ENCODE measurements at places on chromosomes 6 and 20. TPM values are rescaled to one million over a fixed set of nuclear protein-coding genes. Genes with fewer than 3 reads are reported as not detected.

GRCh38 chr6:93139408-93140081 lies 279.8 kb downstream of the EPHA7 start:
- no peak for DNase-seq

- no peak for DNase-seq
Observed at GRCh38 chr6:22029171-22029570, 267.7 kb downstream of the PRL start.

MAFB gene
- 42.8 TPM for total RNA-seq

KCNK16 gene
- total RNA-seq, result not detected

TRIM15 gene
- total RNA-seq, result not detected
